ENCODE measurements at places on chromosomes 1 and 21. TPM values are rescaled to one million over a fixed set of nuclear protein-coding genes. Genes with fewer than 3 reads are reported as not detected.
A peak's percentile ranks its signal among the peaks of the same experiment; 100 is the strongest.

GRCh38 chr1:87951852-87952251 lies 623.2 kb downstream of the LMO4 start:
- H3K27ac ChIP-seq = no peak overlapping the region
- no peak for DNase-seq
- H3K4me1 ChIP-seq = no peaks in the 10 kb centered on the region
- H3K27me3 ChIP-seq = no peaks in the 10 kb centered on the region
- H3K36me3 ChIP-seq = no peaks in the 10 kb centered on the region

DNA sequence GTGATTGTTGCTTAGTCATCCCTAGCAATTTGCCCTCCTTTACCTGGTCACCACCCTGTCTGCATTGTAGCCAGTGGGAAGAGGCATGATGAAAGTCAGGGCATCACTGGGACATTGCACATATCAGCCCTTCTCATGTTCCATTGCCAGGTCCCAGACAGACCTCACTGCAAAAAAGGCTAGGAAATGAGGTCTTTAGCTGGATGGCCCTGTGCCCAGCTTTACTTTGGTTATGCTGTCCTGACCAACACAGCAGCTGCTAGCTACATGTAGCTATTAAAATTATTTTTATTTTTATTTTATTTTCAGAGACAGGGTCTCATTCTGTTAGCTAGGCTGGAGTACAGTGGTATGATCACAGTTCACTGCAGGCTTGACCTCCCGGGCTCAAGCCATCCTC lies 52.9 kb downstream of the TNN start:
- no peak overlapping the region for H3K27ac ChIP-seq
- no peak overlapping the region for H3K4me3 ChIP-seq
- H3K36me3 ChIP-seq = no peaks in the 10 kb centered on the region

GRCh38 chr1:182603646-182604174 lies 479 bp downstream of the RGS16 start:
- no peak for DNase-seq
- peaks cover 14% of the 10 kb centered on the region for H3K27me3 ChIP-seq
- no peak overlapping the region for H3K4me3 ChIP-seq
- no peaks in the 10 kb centered on the region for H3K4me1 ChIP-seq
- H3K36me3 ChIP-seq = no peaks in the 10 kb centered on the region

DNA sequence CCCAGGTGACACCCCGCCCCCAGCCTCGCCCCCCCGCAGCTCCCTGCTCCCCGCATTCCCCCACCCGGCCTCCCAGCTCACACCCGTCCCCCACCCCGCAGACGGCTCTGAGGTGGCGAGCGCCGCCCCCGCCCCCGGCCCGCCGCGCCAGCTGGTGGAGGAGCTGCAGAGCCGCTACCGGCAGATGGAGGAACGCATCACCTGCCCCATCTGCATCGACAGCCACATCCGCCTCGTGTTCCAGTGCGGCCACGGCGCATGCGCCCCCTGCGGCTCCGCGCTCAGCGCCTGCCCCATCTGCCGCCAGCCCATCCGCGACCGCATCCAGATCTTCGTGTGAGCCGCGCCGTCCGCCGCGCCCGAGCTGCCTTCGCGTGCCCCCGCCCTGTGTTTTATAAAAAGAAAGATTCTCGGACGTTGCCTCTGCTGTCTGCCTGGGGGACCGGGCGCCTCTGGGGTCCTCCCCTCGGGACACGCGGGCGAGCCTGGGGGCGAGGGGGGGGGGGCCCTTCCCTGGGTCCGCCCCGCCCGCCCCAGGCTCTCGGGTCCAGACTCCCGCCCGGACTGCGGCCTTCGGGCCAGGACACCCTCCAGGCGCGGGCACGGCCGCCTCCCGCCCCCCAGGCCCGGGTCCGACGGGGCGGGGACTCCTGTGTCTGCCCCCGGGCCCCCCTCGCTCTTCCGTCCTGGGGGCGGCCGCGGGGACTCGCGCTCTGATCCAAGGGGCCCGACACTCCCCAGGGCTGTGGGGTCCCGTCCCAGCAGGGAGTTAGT lies 1.6 kb upstream of the MMP23B start:
- no peaks in the 10 kb centered on the region for H3K4me1 ChIP-seq
- H3K4me3 ChIP-seq = no peak overlapping the region
- no peak for DNase-seq
- H3K27me3 ChIP-seq = no peaks in the 10 kb centered on the region
- H3K27ac ChIP-seq = no peak overlapping the region
- H3K36me3 ChIP-seq = peaks cover 2% of the 10 kb centered on the region

DNA sequence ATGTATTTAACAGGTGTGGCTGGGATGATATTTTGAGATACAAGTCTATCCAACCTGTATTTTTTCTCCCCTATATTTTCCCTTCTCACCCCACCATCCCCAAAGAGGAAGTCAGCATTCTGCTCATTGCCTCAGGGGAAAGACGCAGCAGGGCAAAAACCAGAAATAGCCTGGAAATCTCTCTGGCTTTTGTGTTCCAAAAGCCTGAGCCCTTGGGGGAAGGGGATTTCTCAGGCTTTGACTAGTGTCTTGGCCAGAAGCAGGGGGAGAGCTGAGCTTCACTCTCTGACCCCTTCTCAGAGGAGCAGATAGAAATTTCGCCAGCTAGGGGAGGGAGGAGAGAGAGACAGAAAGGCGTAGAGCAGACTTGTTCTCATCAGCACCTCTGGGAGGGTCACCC lies 244.7 kb downstream of the RRAGC start:
- DNase-seq = no peak
- no peak overlapping the region for H3K27ac ChIP-seq
- H3K27me3 ChIP-seq = 0 out of 3 replicates have a peak, but pooled peaks cover 7% of the 10 kb centered on the region
- H3K4me1 ChIP-seq = peaks cover 6% of the 10 kb centered on the region

- H3K27me3 ChIP-seq = no peaks in the 10 kb centered on the region
- no peaks in the 10 kb centered on the region for H3K36me3 ChIP-seq
- peak; percentile 10 for DNase-seq
- H3K4me1 ChIP-seq = 0 out of 2 replicates have a peak, but pooled peaks cover 5% of the 10 kb centered on the region
- H3K27ac ChIP-seq = no peak overlapping the region
Measured at GRCh38 chr1:117735045-117735992, 129.5 kb downstream of the TENT5C start.

- H3K27ac ChIP-seq = no peak overlapping the region
- no peaks in the 10 kb centered on the region for H3K36me3 ChIP-seq
- H3K27me3 ChIP-seq = peaks cover 15% of the 10 kb centered on the region
Measured at GRCh38 chr1:39788426-39788757, 273 bp downstream of the BMP8B start.

DNA sequence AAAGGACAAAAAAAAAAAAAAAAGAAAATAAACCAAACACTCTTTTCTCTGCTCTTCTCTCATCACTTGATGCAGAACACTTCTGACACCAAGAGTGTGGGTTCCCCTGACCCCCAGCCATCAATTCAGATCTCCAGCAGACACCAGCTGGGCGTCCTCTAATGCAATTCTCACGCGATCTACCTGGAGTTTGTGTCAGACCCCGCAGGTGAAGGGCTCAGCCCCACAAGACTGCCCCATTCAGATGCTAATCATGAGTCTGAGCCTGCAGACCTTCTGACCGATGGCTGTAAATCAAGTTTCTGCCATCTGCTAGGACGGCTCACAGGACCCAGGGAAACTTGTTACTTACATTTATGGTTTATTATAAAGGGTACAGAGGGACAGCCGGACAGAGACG lies 133.6 kb upstream of the C1orf174 start:
- no peaks in the 10 kb centered on the region for H3K36me3 ChIP-seq
- no peak overlapping the region for H3K4me3 ChIP-seq
- H3K4me1 ChIP-seq = no peaks in the 10 kb centered on the region
- no peaks in the 10 kb centered on the region for H3K27me3 ChIP-seq
- no peak overlapping the region for H3K27ac ChIP-seq
- no peak for DNase-seq

GRCh38 chr1:61213245-61214011 lies 131.1 kb downstream of the NFIA start:
- DNase-seq = no peak
- no peak overlapping the region for H3K4me3 ChIP-seq
- H3K27ac ChIP-seq = no peak overlapping the region

DNA sequence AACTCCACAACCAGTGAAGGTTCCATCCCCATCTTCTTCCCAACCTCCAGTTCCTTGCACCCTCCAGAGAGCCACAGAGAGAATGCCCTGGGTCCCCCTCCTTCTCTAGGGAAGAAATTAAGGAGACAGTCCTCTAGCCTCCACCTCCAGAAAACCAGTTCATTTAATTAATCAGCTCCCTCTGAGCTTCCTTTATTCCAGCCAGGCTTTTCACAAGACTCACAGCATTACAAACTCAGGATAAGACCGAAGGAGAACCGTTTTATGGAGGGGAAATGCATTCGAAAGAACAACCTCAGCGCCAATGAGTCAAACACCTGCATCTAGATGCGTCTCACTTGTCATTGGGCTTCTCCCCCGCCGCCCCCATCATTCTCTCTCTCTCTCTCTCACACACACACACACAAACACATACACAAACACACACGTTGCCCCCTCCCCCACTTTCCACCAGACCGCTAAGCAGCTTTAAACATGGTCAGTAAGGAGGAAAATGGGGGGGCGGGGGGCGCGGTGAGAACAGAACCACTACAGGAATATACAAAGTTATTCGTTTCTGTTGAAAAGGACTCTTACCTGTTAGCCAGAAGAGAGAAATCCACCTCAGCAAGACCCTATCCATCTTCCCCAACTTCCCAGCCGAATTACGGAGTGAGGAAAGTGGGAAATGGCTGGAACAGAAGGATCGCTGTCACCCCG lies 544 bp downstream of the ILDR2 start:
- H3K36me3 ChIP-seq = no peaks in the 10 kb centered on the region
- no peak for DNase-seq
- H3K27me3 ChIP-seq = no peaks in the 10 kb centered on the region
- H3K4me3 ChIP-seq = peak overlapping the region; percentile 45

GRCh38 chr1:210698661-210699060 lies 370.0 kb downstream of the HHAT start:
- no peak overlapping the region for H3K4me3 ChIP-seq
- H3K27ac ChIP-seq = no peak overlapping the region
- no peak for DNase-seq
- no peaks in the 10 kb centered on the region for H3K27me3 ChIP-seq
- H3K4me1 ChIP-seq = no peaks in the 10 kb centered on the region

DNA sequence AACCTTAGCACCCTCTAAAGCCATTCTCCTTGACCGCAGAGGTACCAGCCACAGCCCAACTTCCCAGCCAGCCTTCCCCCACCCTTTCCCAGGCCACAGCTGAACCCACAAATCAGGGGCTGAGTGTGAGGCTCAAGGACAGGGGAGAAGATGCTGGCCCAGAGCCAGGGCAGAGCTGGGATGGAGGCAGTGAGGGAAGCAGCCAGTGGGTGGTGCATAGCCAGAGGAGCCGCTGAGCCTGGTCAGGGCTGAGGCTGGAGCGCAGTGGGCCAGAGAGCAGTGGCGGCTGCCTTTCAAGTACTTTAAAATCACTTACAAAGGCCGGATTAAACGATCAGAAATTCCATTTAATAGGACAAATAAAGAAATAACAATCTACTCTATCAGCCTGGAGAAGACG lies 36.3 kb downstream of the DMAP1 start:
- H3K4me3 ChIP-seq = no peak overlapping the region
- H3K27ac ChIP-seq = no peak overlapping the region
- no peaks in the 10 kb centered on the region for H3K27me3 ChIP-seq

DNA sequence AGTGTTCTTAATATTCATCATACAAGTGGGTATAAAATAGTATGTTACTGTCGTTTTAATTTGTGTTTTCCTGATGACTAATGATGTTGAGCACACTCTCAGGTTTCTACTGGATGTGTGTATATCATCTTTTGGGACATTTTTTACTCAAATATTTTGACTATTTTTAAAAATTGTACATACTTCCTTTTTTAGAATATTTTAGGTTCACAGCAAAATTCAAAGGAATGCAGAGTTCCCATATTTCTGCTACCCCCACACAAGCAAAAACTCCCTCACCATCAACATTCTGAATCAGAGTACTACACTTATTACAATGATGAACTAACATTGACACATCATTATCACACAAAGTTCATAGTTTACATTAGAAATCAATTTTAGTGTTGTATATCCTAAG lies 114.5 kb downstream of the DPYD start:
- DNase-seq = no peak
- no peaks in the 10 kb centered on the region for H3K27me3 ChIP-seq
- H3K36me3 ChIP-seq = no peaks in the 10 kb centered on the region
- H3K4me1 ChIP-seq = peaks cover 4% of the 10 kb centered on the region
- H3K27ac ChIP-seq = no peak overlapping the region
- H3K4me3 ChIP-seq = no peak overlapping the region

- H3K27me3 ChIP-seq = no peaks in the 10 kb centered on the region
- no peaks in the 10 kb centered on the region for H3K4me1 ChIP-seq
- no peak overlapping the region for H3K27ac ChIP-seq
- no peak overlapping the region for H3K4me3 ChIP-seq
- no peaks in the 10 kb centered on the region for H3K36me3 ChIP-seq
Measured at GRCh38 chr1:18588093-18588492, 42.6 kb upstream of the PAX7 start.

DNA sequence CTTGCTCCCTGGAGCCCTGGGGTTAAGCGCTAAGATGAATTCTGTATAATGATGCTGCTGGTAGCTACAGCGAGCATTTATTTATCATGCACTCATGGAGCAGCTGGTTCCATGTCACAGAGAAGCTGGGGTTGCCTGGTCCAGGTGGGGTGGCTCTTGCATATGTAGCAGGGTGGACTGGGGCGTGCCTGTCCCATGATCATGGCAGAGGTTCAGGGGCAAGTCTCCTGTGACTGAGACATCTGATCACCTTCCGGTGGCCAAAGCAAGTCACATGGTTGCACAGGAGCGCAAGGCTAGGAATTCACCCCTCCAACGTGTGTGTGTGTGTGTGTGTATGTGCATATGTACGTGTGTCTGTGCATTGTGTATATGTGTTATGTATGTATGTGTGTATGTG lies 15.6 kb upstream of the KCNAB2 start:
- no peak overlapping the region for H3K4me3 ChIP-seq
- H3K27me3 ChIP-seq = peaks cover 1% of the 10 kb centered on the region
- DNase-seq = no peak
- H3K4me1 ChIP-seq = peaks cover 41% of the 10 kb centered on the region
- H3K27ac ChIP-seq = no peak overlapping the region
- no peaks in the 10 kb centered on the region for H3K36me3 ChIP-seq

Gene NFYC
- total RNA-seq = 41.3 TPM

Gene CD46
- 130 TPM for total RNA-seq

Gene TINAGL1
- 24.7 TPM for total RNA-seq

Gene OLIG2
- not detected for total RNA-seq

Gene KCNJ10
- 4.4 TPM for total RNA-seq

Gene TRIM62
- total RNA-seq = 0.53 TPM

Gene TMIGD3
- total RNA-seq = not detected
